Activated CD8-positive, alpha-beta memory T cell treated with anti-CD3 and anti-CD28 coated beads for 1 hour (primary cell): ENCODE measurements at places on chromosomes 16 and 17.

DNA sequence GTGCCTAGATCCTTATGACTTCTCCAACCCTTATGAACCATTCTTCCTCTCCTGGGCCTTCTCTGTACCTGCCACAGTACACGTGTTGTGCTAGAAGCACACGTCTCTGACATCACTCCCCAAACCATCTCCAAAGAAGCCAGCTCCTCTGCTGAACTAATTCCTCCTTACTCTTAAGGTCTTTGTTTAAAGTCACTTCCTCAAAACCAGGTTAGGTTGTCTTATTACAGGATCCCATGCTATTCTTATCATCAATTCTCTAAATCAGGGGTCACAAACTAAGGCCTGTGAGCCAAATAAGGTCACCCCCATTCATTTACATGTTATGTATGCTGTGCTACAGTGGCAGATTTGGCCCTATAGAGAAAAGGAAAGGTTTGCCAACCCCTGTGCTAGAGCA lies 4.0 kb downstream of the SUPT6H start:
- DNase-seq = no peak

DNA sequence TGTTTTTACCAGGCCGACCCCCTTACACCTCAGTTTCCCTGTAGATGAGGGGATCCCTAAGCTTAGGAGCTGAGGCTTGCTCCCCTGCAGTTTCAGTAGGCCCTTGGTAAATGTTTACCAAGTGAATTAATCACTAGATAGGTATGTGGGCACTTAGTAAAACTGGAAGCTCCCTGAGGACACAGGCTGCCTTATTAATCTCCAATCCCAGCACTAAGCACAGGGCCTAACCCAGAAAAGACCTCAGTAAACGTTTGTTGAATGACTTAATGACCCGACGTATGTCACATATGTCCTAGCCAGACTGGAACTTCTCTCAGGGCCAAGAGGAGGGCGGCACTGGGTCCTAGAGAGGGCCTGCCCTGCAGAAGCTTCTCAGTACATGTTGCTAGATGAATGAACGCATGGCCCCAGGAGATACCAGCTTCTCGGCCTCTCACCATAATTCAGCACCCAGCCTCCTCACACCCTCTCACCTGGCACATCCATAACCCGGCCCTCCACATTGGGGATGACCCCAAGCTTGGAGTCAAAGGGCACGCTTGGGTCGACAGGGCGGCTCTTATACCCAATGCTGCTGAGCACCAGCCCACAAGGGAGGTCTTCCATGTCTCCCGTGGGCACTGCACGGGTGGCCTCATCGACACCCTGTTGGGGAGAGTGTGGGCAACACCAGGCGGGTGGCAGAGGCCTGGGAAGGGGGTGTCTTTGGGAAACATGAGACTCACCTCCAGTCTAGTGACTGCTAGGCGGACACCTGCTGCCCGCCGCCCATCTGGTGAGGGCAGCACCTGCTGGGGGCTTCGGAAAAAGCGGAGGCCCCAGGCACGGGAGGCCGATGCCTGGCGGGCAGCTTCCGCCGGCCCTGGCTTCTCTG lies 4.0 kb upstream of the GRIN2C start:
- DNase-seq = no peak

DNA sequence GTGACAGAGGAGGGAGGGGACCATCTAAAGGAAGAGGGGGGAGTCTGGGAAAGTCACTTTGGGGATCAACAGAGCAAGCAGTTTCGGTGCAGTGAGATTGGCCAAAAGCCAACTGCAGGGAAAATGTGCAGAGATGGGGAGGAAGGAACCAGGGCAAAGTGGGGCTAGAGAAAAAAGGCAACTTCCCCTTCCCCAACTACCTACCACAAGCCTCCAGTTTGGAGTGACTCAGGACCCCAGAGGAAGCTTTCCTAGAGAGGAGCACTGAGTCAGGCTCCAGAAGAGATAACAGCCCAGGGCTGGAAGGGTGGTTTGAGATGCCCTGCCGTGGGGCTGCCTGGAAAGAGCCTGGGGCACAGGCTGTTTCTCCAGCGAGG lies 6.9 kb upstream of the CD300LD start:
- DNase-seq = no peak

GRCh38 chr17:82527898-82528297 lies 8.4 kb downstream of the FOXK2 start:
- no peak for DNase-seq

GRCh38 chr16:77402672-77403071 lies 32.2 kb downstream of the ADAMTS18 start:
- no peak for DNase-seq

GRCh38 chr16:71201556-71201955 lies 29.0 kb downstream of the HYDIN start:
- DNase-seq = no peak

DNA sequence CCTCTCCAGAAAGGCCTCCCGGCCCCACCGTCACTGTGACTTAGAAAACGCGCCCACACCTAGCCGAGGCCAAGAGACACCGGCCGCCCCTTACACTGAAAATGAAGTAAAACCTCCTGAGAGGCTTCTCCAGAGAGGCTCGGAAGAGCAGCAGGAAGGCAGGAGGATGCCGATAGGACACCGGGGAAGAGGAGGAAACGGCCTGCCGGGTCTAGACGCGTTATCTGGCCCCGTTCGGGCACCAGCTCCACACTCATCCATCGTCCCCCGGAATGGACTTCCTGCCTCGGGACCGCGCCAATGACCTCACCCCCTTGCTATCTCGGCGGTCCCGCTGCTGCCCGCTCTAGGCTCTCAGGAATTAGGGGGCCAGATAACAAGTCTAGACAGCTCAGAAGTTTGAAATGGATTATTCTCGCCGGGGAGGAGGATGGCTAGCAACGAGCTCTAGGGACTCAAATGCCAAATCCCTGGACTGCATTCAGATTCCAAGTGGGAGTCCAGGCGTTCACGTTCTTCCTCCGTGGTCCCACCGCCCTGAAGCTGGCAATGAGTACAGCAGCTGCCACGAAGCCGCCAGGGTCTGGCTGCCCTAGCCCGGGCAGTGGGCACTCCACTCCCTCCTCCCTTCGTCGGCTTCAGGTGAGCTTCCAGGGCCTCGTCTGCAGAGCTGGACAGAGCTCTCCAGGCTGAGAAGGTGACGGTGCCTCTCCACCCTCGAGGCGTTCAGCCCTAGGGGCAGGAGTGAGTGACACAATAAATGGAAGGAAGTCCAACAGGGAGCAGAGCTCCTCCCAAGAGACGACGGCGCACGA lies 350.9 kb downstream of the FOXL1 start:
- no peak for DNase-seq

- DNase-seq = no peak
Measured at GRCh38 chr16:50932348-50932935, 190.6 kb downstream of the CYLD start.

GRCh38 chr17:27563532-27563931 lies 67.5 kb upstream of the LGALS9 start:
- DNase-seq = no peak

DNA sequence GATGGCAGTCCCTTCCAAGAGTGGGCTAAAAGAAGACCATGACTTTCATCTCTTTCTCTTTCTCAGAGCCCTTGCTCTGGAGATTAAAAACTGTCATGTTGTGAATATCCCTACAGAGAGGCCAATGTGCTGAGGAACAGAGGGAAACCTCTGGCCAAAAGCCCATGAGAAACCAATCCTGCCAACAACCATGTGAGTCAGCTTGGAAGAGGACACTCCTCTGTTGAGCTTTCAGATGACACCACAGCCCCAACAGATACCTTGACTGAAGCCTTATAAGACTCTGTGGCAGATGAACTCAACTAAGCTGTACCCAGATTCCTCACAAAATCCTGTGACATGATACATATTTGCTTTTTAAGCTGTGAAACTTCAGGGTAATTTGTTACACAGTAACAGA lies 19.6 kb downstream of the CPPED1 start:
- DNase-seq = no peak

- no peak for DNase-seq
Measured at GRCh38 chr16:10383626-10384025, 2.2 kb upstream of the ATF7IP2 start.

GRCh38 chr16:82236415-82236814 lies 66.4 kb upstream of the MPHOSPH6 start:
- DNase-seq = no peak

- no peak for DNase-seq
Measured at GRCh38 chr16:71746442-71747046, 22.0 kb upstream of the PHLPP2 start.

DNA sequence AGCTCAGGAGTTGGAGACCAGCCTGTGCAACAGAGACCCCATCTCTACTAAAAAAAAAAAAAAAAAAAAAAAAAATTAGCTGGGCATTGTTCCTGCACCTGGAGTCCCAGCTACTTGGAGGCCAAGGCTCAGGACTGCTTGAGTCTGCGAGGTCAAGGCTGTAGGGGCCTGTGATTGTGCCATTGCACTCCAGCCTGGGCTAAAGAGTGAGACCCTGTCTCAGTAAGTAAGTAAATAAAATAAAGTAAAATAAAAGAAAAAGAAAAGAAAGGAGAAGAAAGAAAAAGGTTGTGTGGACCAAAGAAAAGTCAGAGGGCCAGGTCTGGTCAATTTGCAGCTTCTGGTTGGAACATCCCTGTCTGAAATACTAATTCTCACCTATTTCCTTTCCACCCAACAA lies 18.4 kb downstream of the MT1X start:
- DNase-seq = no peak

DNA sequence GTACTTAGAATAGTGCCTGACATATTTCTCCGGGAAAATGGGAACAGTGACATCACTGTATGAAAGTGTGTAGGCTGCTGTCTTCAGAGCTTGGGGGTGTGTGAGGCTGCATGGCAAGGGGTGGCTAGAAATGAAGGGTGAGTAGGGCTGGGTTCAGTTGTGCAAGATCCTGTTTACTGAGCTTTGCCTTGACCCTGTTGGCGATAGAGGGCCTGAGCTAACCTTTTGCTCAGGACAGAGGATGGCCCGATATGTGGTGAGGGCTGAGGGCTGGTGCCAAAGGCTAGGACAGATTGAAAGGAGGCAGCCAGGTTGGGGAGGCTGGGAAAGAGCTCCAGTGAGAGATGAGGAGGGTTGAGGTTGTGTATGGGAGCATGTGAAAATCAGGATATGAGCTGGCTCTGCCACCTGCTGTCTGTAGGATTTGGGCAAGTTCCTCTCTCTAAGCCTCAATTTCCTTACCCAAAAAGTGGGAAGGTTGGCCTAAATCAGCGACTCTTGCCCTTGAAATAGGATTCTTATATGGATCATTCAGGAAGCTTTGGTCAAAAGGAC lies 6.0 kb upstream of the CCL1 start:
- no peak for DNase-seq

GRCh38 chr17:34725725-34726124 lies 146.3 kb downstream of the TMEM132E start:
- no peak for DNase-seq

DNA sequence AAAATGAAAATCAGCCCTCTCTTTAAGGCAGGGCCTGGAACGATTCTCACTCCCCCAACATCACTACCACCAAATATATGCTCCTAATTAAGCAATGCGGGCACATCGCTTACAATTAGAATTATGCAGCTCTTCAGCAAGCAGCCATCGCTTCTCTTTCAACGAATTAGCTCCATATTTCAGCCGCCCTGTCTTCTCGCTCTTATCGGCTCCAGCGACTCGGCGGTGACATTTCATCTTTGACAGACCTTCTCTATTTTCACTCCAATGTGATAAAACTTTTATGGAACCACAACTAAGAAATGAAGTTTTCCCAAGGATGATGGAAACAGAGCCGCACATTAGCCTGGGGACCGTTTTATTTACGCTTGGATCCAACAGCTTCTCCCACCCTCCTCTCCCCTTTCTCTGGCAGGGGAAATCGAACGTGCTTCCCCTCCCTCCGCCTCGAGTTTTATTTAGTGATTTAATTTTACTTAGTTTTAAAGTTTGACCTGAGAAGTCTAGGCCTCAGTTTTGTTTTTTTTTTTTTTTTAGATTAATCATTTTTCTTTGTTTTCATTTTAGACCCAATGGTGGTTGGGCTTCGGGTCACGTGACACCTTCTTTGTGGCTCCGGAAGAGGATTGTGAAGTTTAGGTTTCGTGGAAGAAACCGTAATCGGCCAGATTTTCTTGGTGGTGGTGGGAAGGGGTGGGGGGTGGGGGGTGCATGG lies 3.1 kb upstream of the HOXB2 start:
- no peak for DNase-seq

- no peak for DNase-seq
Measured at GRCh38 chr16:11658896-11659708, 9.2 kb upstream of the SNN start.

DNA sequence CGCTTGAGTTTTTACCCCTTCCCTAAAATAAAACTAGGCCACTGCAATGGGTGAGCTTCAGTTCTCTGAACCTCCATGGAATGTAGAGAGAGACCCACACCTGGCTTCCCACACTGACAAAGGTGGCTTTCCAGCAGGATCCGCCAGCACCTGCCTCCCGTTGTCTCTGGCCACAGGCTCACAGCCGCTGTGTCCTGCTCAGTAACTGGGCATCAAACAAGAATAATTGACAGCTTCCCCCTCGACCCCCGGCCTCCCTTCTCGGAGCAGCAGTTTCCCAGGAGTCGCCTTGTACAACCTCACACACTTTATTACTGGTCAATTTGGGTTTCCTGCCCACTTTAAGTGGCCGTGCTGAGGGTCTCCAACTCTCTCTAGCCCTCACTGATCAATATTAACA lies 586.1 kb upstream of the PSMD7 start:
- DNase-seq = no peak

- DNase-seq = no peak
Measured at GRCh38 chr16:87066133-87067002, 250.8 kb downstream of the C16orf95 start.

- no peak for DNase-seq
Measured at GRCh38 chr17:33949100-33949499, 306.0 kb upstream of the CCL2 start.

DNA sequence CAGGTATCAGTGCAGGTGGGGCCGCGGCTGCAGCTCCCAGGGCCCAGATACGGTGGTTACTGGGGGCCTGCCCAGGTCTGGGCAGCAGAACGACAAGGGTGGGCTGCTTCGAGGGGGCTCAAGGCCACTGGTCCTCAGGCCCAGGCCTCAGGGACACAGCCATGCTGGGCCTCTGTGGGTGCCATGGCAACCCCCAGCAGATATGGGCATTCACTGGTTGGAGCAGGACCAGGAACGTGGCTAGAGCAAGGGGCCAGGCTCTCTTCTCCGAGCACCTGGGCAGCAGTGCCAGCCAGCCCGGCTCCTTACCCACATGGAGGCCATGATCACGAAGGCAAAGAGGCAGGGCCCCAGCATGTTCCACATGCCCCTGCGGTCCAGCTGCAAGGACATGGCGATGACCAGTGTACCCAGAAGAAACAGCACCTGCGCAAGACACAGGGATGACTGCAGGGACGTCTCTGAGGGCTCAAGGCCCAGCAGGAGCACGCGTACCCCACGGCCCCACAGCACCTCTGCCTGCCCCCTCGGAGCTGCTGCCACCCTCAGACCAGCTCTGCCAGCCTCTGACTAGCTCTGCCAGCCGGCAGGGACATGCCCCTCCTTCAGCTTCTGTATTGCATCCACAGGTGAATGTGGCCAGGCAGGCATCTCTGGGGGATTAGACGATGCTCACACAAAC lies 2.1 kb upstream of the MRPL28 start:
- no peak for DNase-seq

DNA sequence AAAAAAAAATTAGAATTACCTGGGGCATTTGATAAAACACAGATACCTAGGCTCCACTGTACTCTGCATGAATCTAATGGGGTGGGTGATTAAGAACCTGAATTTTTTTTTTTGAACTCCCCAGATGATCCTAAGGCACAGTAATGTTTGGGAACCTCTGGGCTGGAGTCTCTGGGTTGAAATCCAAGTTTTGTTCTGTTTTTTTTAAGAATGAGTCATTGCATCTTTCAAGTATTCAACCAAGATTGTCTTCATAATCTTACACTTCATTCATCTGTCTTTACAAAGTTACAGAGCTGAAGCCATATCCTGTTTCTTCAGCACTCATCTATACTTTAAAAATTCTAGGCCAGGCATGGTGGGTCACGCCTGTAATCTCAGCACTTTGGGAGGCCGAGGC lies 52.6 kb downstream of the PIGL start:
- no peak for DNase-seq
